ENCODE measurements at places on chromosomes 4 and X.

- DNase-seq: no peak
Observed at GRCh38 chr4:168900080-168900479, 110.0 kb downstream of the CBR4 start.

- DNase-seq: no peak
Observed at GRCh38 chr4:68906780-68907137, 44.8 kb downstream of the UGT2A3 start.

GRCh38 chr4:140557831-140558435 lies 10.8 kb downstream of the UCP1 start:
- DNase-seq: no peak

GRCh38 chr4:55181010-55182005 lies 55.9 kb upstream of the KDR start:
- DNase-seq: no peak

DNA sequence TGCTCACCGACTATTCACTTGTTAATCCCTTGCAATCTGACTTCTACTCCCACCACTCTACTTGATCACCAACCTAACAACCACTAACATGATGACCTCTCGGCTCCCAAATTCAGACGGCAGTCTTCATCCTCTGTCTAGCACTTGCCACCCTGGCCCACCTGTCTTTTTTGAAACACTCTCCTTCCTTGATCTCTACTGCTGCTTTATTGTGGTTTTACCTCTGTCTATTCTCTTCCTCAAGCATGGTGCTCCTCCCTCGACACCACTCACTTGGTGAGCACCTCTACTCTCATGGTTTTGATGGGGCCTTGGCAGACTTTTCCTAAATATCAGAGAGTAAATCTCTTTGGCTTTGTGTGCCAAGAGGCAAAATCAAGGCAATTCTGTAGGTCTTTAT lies 21.7 kb upstream of the CXCR3 start:
- no peak for DNase-seq

Measured in mesothelial cell of epicardium (in vitro differentiated cells).